NCI-H1092 treated with DMSO at 0.1 percent for 48 hours (cell line): ENCODE measurements at places on chromosomes 3 and 15.

GRCh38 chr3:72135636-72136035 is 350.7 kb upstream of the PROK2 start:
- DNase-seq = no peak

GRCh38 chr3:18652781-18653180 is 227.6 kb upstream of the SATB1 start:
- DNase-seq = no peak

GRCh38 chr3:64203969-64204908 is 21.0 kb downstream of the PRICKLE2 start:
- DNase-seq = no peak

- DNase-seq = no peak
Measured at GRCh38 chr3:123445702-123446101, 3.2 kb downstream of the ADCY5 start.
